SJSA1 (cell line): ENCODE measurements at places on chromosomes 4 and X. TPM values are rescaled to one million over a fixed set of nuclear protein-coding genes. Genes with fewer than 3 reads are reported as not detected.

NLRP2B gene
- total RNA-seq = not detected in 2 replicates

GAGE12E gene
- total RNA-seq = not detected in 2 replicates

P2RY4 gene
- total RNA-seq = not detected in 2 replicates

NSUN7 gene
- total RNA-seq = not detected in 2 replicates

P2RY8 gene
- total RNA-seq = not detected in 2 replicates

GRK4 gene
- total RNA-seq = 1.2 and 1.7 TPM in 2 replicates

CENPVL1 gene
- total RNA-seq = not detected in 2 replicates

TACR3 gene
- total RNA-seq = 0.03 TPM in 1 of 2 replicates, not detected in the other

ACOX3 gene
- 18.9 and 21.2 TPM in 2 replicates for total RNA-seq

STBD1 gene
- 10.3 and 10.6 TPM in 2 replicates for total RNA-seq

NFKB1 gene
- total RNA-seq = 35.0 and 47.9 TPM in 2 replicates

DNA sequence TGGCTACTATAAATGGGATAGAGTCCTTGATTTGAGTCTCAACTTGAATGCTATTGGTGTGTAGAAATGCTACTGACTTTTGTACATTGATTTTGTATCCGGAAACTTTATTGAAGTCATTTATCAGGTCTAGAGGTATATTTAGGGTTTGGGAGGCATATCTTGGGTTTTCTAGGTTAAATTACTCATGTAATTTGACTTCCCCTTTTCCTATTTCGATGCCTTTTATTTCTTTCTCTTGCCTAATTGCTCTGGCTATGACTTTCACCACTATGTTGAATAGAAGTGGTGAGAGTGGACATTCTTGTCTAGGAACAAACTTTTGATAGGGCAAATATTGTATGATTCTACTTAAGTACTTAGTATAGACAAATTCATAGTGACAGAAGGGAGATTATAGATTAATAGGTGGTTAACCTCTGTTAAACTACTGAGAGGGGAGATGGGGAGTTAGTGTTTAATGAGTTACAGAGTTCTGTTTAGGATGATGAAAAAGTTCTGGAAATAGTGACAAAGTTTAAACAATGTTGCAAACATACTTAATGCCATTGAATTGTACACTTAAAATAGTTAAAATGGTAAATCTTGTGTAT lies 22.8 kb upstream of the HSPA4L start:
- H3K27ac ChIP-seq = no peak overlapping the region
- no peaks in the 10 kb centered on the region for H3K4me1 ChIP-seq
- no peak overlapping the region for H3K4me3 ChIP-seq
- DNase-seq = no peak

- no peaks in the 10 kb centered on the region for H3K27me3 ChIP-seq
- no peak overlapping the region for H3K27ac ChIP-seq
- H3K4me1 ChIP-seq = no peaks in the 10 kb centered on the region
- no peak overlapping the region for H3K4me3 ChIP-seq
Observed at GRCh38 chr4:74339501-74339900, 25.4 kb upstream of the EREG start.

DNA sequence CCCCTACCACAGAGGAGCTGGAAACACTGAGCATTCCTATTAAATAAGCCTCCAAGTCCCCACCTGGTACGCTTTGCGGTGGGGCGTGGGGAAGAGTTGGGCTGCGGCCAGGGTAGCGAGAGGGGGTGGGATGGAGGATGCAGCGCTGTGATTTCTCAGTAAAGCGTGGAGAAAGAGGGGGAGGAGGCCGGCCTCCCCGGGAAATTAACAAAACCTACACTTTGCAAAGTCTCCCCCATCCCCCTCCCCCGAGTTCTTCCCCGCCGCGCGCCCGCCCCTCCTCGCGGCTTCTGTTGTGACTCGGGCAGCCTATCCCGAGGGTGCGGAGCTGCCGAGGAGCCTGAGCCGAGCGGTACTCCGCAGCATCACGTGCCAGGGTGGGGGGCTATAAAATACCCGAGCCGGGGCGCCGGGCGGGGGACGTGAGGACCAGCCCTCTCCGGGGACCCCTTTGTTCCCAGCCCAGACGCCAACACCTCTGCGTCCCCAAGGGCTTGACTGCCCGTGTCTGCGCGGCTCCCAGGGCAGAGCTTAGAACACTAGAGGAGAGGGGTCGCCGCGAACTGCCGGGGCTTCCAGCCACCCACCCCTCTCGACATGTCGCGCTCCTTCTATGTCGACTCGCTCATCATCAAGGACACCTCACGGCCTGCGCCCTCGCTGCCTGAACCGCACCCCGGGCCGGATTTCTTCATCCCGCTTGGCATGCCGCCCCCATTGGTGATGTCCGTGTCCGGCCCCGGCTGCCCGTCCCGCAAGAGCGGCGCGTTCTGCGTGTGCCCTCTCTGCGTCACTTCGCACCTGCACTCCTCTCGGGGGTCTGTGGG lies at the start of gene GSX2:
TSS of gene GSX2 (plus strand) at position 416 of the 827 bp plus-strand sequence. CDS start at position 598, 182 bp downstream.
- H3K36me3 ChIP-seq = no peaks in the 10 kb centered on the region
- H3K27me3 ChIP-seq = peaks cover 39% of the 10 kb centered on the region
- peak within 1 kb of the TSS; percentile 31 for H3K4me3 ChIP-seq
- no peak within 1 kb of the TSS for H3K27ac ChIP-seq
- DNase-seq = no peak
- H3K4me1 ChIP-seq = peaks cover 17% of the 10 kb centered on the region

DNA sequence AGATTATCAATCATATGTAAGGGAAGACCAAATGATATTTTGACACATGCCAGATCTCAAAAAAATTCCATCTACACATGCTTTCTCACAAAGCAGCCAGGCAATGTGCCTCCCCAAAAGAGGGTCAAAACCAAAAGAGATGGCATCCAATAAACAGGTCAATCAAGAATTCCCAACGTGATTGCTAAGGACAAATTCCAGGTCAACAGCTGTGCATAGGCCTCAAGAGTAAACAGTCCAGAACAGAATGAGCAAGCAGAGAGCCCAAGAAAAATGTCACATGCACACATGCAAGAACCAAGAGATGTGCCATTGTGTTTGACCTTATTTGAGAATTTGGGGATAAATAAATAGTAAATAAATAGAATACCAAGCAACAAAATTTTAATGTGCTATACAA lies 136.7 kb downstream of the APBB2 start:
- H3K27me3 ChIP-seq = no peaks in the 10 kb centered on the region
- H3K4me1 ChIP-seq = peaks cover 3% of the 10 kb centered on the region
- H3K27ac ChIP-seq = no peak overlapping the region
- H3K36me3 ChIP-seq = no peaks in the 10 kb centered on the region

DNA sequence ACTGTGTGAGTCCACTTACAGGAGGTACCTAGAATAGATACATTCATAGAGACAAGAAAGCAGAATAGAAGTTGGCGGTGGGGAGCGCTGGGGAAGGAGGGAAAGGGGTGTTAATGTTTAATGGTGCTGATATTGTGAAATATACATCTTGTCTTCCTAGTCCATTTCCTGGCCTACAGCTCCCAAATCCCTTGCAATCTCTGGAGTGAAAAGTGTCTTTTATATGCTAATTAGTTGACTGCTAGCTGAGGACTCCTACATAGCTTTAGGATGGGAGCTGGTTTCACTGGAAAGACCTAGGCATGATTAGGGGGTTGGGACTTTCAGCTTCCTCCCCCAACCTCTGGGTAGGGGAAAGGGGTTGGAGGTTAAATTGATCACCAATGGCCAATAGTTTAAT lies 36.0 kb downstream of the FUNDC1 start:
- H3K27ac ChIP-seq = no peak overlapping the region
- DNase-seq = no peak
- no peaks in the 10 kb centered on the region for H3K27me3 ChIP-seq
- H3K36me3 ChIP-seq = no peaks in the 10 kb centered on the region

- no peak overlapping the region for H3K27ac ChIP-seq
- no peak overlapping the region for H3K4me3 ChIP-seq
- H3K27me3 ChIP-seq = no peaks in the 10 kb centered on the region
- no peak for DNase-seq
Observed at GRCh38 chr4:146407669-146408084, 114.1 kb downstream of the SLC10A7 start.

DNA sequence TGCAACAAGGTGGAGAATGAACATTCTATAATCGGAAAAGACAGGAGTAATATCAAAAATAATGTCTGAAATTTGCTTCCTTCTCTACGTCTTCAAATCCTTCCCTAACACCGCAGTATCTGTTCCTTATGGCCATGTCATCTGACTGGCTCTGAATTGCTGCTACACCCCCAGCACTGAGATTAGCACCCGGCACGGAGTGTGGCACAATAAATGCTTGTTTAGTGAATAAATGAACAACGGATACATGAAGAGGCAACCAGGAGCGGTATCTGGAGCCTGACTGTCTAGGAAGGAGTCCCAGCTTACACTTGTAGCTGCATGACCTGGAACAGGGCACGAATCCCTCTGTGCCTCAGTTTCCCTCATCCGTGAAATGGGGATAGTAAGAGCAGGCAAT lies 164.3 kb downstream of the AFAP1 start:
- H3K36me3 ChIP-seq = peaks cover 92% of the 10 kb centered on the region
- H3K4me1 ChIP-seq = peaks cover 17% of the 10 kb centered on the region
- H3K27ac ChIP-seq = no peak overlapping the region
- DNase-seq = no peak

DNA sequence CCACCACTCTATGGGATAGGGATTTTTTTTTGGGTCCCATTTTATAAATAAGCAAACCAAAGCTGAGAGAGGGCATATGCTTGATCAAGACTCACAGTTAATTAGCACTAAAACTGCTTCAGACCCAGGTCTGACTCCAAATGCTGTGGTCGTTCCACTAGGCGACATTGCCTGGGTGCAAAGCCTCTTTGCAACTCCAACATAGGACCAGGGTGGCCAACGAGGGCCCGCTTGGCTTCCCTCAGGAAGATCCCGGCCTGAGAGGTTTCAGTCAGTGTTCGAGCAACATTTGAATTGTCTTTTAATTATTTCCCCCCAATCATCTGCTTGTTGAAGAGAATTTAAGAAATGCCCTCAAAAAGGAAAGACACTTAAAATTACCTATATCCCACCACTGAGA lies 11.2 kb downstream of the PJA1 start:
- H3K27me3 ChIP-seq = no peaks in the 10 kb centered on the region
- H3K27ac ChIP-seq = no peak overlapping the region
- no peaks in the 10 kb centered on the region for H3K36me3 ChIP-seq

DNA sequence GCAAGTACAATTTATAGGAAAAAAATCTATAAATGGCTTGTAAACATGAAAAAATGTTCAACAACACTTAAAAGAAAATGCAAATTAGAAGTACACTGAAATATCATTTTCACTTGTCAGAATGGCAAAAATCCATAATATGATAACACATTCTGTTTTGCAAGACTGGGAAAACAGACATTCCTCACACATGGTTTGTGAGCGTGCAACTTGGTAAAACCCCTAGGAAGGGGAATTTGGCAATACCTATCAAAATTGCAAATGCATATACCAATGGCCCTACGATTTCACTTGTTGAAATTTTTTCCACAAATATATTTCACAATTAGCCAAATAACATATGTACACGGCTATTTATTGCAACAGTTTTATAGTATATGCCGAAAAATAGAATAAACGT lies 31.4 kb downstream of the TBC1D9 start:
- no peak overlapping the region for H3K4me3 ChIP-seq
- no peak overlapping the region for H3K27ac ChIP-seq
- DNase-seq = no peak
